ENCODE measurements at places on chromosomes 6 and 20.

DNA sequence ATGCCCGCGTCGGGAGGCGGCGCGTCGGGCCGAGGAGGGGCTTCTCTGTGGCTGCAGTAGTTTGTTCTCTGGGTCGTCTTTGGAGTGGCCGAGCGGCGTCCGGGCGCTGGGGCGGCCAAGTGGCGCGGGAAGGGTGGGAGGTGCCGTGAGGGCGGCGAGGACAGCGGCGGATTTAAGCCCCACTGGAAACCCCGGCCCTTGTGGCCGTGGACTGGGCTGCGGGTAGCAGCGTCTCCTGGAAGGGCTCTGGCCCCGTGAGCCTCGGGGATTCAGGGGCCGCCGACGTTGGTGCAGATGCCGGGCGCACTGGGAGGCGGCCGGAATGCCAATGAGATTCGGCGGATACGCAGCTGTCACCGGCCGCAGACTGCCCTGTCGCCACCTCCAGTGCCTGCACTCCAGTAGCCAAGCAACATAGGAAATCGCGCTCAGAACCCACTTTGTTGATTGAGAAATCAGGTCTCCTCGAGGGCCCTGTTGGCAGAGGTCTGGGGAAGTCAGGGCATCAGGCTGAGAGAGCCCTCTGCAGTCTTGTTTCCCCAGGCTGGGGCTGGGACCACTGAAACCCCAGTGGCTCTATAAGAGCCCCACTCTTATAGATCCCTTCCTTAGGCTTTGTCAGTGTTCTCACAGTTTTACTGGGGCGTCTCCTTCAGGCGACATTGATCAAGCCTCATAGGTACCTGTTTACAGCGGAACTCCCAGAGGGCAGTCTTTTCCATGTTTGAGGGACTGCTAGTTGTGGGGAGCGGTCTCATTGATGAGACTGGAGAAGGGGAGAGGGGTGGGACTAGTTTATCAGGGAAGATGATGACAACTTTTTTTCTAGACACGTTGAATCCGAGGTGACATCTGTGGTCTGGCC lies 642 bp downstream of the GZF1 start:
- DNase-seq = no peak

- DNase-seq = no peak
Measured at GRCh38 chr6:11644601-11645000, 107.1 kb downstream of the TMEM170B start.

DNA sequence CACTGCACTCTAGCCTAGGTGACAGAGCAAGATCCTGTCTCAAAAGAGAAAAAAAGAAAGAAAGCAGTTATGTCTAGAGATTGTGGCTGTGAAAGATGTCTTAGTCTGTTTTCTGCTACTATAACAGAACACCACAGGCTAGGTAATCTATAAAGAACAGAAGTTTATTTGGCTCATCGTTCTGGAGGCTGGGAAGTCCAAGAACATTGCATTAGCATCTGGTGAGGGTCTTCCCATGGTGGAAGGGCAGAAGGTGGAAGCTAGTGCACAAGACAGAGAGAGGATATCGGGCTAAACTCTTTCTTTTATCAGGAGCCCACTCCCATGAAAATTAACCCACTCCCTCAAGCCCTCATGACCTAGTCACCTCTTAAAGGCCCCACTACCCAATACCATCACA lies 16.2 kb upstream of the RALY start:
- no peak for DNase-seq

GRCh38 chr20:31674895-31675827 lies 37.4 kb downstream of the COX4I2 start:
- DNase-seq = no peak

GRCh38 chr20:50344232-50345071 lies 153.8 kb downstream of the CEBPB start:
- no peak for DNase-seq

GRCh38 chr6:41236276-41236675 lies 8.1 kb downstream of the TREML4 start:
- no peak for DNase-seq

- no peak for DNase-seq
Measured at GRCh38 chr6:11409371-11409770, 128.2 kb upstream of the TMEM170B start.

DNA sequence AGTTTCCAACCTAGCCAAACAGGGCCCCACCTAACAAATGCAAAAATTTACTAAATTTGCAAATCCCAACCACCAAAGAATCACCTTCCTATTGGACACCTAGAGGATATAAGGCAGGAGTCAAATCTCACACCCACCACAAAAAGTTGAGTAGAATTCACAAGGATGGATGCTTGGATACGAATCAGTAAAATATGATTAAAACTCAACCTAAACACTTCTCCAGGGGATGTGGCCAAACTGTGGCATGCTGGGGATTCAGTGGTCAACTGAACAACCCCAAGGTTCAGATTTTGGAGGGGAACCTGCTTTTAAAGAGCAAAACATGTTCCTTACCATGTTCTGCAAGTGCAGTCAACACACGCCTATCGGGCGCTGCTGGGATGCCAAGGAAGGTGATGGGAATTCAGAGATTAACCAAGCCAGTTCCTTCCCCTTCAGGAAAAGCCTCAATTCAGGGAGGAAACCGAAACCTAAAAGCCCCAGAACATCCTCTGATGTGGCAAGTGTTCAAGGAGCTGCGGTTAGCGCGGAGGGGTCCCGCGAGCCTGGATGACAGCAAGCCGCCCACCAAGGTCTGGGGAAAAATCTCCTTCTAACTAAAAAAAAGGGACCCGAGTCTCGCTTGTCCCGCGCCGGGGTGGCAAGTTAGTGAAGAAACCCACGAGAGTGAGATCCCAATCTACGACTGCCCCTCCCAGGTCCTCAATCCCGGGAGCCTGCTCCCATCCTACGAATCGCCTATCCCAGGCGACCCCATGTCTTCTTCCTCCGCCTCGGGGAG lies 902 bp downstream of the SAMHD1 start:
- no peak for DNase-seq

GRCh38 chr6:142714951-142715785 lies 229.8 kb downstream of the HIVEP2 start:
- no peak for DNase-seq

GRCh38 chr6:166721576-166721975 lies 94.5 kb upstream of the RPS6KA2 start:
- no peak for DNase-seq
